ENCODE measurements at places on chromosomes 5 and 9.

DNA sequence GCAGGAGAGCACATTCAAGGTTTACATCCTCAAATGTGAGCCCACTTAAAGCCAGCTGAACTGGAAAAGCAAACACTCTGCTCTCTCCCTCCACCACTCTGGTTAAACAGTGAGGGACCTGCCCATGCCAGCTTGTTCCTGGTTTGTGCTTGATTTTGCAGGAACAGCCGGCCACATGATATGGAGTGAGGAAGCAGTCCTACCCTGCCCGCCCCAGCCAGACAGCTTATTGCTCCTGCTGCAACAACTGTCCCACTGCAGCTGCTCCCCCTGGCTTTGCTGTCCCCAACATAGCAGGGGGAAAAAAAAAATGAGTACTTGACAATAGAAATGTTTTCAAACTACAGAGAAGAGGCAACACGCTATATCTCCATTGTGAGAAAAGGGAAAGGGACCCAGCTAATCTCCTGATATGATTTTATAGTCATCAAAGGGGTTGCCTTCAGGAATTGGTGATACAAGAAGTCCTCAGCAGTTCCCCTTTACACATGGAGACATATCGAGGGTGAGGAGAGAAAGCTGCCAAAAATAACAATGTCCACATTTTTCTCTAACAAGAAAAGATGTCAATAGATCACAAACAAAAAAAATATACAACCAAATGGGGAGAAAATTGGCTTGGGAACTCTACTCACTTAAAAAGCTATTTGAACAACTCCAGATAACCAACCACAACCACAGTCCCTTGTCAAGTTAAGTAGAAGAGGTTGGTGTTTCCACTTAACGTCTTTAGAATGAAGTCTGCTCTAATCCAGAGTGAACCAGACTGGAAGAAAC, 4.6 kb downstream of the MYO10 start:
- DNase-seq: no peak

DNA sequence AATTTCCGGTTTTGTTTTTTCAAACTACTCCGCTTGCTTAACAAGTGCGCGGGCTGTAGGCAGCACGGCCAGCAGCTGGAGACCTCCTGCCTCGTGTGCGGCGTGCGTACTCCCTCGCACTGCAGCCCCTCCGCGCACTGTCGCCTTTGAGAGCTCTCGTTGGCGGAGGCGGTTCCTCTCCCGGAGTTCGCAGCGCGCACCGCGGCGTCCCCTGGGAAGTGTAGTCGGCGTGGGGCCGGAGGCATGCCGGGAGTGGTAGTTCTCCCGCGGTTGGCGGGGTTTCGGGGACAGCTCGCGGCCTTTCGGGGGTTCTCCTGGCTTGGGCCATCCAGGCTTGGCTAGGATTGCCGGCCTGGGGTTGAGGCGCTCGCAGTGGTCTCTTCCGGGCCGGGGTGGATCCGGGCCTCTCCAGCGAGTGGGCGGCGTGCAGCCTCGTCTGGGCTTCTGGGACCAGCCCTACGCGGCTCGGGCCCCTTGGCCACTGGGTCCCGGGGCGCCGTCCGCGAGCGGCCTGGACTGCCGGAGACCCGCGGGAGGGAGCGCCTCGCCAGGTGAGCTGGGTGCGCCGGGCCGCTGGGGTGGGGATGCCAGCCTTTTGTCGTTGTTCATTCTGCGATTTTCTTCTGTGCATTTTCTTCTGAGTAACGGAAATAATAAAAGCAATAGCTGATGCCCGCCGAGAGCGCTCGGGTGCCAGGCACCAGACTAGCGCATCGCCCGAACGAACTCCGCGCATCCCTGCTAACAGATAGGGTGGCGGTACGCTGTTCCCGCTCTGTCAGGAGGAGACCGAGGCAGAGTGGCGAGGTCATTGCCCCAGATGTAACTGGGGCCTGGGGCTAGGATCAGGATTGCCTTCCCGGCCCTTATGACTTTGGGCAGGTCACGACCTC, at the start of gene ZNF354C:
ZNF354C (plus strand) TSS at position 258 of the 893 bp plus-strand sequence. CDS start 1,696 bp downstream, outside the sequence.
- DNase-seq: peak; percentile 40

DNA sequence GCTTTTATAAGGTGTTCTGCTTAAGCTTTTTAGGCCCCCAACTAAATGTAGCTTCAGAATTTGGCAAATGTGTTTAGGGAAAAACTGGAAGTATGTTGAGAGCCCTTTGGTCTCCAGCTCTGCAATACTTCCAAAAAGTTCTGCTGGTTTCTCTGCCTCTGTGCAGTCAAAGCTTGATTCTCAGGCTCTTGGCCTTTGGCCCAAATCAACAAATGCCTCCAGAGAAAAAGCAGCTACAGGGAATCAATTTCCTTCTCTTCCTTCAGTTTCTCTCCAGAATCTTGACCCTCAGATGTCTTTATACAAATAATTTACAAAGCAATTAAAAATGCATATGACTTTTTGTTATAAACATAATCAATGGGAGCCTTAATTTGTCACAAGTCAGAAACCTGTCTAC, 235.7 kb downstream of the COMMD10 start:
- no peak for DNase-seq

DNA sequence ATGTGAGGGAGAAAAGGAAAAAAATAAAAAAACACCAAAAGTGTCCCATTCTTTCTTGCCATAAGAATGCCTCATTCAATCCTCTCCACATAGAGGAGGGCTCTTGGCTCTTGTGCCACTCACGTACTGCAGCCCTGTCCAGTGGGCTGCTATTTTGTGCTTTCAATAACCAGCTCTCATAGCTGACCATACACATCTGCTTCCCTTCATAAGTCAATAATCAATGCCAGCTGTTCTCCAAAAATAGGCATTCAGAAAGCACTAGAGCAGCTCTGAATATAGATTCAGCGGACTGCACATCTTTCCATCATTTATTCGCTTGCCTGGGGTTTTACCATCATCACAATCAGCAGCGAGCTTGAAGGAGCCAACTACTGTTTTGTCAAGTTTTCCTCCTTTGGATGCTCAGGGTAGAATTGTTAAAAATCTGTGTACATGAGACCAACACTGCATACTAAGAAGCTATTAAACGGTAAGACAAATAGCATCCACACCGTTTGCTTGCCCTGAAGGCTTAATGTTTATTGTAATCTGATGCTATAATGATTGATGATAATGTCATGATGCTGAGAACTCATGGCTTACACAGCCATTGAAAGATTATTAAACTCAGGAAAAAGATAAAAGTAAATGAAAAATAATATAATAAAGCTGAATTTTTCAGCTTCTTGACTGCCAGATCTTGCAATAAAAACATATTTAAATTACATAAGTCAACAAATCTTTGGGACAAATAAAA, 80.0 kb downstream of the OXCT1 start:
- DNase-seq: no peak

- no peak for DNase-seq
These were observed 10.6 kb downstream of the CDKN2A start for GRCh38 chr9:21983561-21983935.

GRCh38 chr5:146564007-146564762, 48.2 kb upstream of the GPR151 start:
- peak; percentile 46 for DNase-seq

GRCh38 chr9:125504616-125505015, 202.4 kb downstream of the MAPKAP1 start:
- DNase-seq: no peak

- no peak for DNase-seq
These were observed 28.3 kb upstream of the DENND4C start for GRCh38 chr9:19201899-19202891.

GRCh38 chr5:9035346-9035745, 510.5 kb downstream of the SEMA5A start:
- no peak for DNase-seq

- no peak for DNase-seq
These were observed 130.3 kb downstream of the FOXD1 start for GRCh38 chr5:73318308-73318719.

GRCh38 chr5:157855404-157855994, 3.4 kb downstream of the CLINT1 start:
- DNase-seq: no peak

- DNase-seq: no peak
These were observed 138.0 kb downstream of the NUDT12 start for GRCh38 chr5:103424453-103425205.

DNA sequence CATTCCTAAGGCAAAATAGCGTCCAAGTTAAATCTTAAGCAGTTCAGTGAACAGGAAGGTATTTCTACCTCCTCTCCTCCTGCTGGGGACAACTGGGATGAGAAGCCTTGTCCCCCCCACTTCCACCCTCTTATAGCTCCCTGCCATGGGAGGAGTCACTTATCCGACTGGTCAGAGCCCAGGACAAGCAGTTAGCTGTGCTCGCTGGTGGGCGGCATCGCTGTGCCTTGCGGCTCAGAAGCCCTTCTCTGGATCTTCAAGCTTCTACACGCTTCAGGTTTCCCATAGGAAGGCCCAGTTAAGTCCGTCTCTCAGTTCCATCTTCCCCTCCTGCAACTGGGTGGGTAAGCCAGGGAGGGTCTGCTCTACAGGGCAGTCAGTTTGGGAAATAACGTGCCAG, 77.2 kb downstream of the PAX5 start:
- no peak for DNase-seq

DNA sequence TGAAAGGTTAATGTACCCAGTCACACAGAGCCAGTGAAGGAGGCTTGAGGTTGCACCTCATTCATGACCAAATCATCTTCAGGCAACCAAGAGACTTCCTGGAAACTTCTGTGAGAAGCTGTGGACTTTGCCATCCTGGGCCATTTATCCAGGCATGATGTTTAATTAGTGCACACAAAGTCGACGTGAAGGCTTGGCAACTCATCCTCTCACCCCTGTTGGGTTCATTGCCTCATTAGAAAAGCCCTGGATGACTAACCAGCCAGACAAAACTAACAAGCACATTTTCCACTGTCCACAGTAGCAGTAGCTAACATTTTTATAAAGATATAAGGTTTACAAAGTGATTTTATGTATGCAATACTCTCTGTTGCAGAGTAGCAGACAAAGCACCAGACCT, 65.7 kb upstream of the ZNF462 start:
- DNase-seq: no peak

GRCh38 chr9:6230037-6230780, 14.6 kb downstream of the IL33 start:
- DNase-seq: no peak

DNA sequence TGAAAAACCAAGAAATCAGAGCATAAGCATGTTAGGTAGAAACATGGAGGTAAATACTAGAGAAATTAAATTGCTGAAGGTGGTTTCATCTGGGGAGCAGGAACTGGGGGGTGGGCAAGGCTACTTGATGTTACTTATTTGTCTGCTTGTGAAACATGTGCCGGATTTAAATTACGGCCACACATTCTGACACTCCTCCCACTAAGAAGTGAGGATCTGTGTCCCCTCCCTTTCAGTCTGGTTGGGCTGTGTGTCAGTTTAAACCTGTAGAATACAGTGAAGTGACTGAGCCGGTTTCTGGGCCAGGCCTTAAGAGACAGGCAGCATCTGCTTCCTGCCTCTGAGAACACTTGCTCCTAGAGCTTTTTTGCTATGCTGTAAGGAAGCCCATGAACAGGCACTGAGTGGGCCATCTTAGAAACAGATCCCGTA, 2.3 kb upstream of the IARS1 start:
- no peak for DNase-seq

DNA sequence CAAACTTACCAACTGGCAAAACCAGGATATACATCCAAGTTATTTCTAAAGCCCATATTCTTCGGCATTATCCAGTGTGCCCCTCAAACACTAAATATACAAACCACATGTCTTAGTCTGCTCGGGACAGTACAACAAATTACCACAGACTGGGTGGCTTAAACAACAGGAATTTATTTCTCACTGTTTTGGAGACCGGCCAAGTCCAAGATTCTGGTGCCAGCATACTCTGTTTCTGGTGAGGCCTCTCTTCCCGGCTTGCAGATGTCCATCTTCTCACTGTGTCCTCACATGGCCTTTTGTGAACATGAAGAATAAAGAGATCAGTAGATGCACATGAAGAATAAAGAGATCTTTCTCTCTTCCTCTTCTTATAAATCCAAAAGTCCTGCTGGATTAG, 12.9 kb upstream of the SLCO6A1 start:
- DNase-seq: no peak

- no peak for DNase-seq
These were observed 17.1 kb downstream of the C9orf43 start for GRCh38 chr9:113427629-113428028.

GRCh38 chr5:105630803-105631202, 2039.9 kb downstream of the EFNA5 start:
- no peak for DNase-seq

GRCh38 chr9:131012023-131012334, 3.0 kb downstream of the LAMC3 start:
- DNase-seq: no peak

DNA sequence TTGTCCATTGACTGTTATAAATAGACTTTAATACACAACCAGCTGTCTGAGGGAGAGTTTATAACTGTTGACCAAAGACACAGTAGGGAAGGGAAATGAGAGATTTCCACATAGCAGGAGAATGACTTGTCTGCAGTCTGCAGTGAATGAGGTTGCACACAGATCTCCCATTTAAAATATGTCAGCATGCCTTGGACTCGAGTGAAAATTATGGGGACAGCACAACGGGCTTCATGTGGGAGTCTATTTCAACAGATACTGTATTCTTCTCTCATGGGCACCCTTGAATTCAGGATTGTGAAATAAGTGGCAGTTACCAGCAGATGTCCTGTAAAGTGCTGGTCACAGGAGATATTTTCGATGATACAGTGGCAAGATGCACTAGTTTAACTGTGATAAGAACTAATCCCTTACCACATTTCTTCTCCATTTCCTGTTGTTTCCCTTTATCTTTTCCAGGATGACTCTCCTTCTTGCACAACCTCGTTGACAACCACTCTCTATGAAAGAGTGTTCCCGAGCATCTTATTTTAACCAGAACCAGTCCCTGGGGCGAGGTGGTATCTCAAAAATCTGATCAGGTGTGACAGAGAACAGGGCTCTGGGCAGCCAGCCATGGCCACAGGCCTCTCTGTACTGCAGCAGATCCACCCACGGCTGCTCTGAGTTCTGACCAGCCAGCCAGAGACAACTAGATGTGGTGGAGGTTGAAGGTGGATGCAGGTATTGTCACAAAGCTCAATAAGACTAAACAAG, 51.5 kb upstream of the MAP3K1 start:
- DNase-seq: peak; percentile 42

GRCh38 chr5:66348387-66349125, 204.5 kb downstream of the SREK1 start:
- DNase-seq: no peak

- DNase-seq: no peak
These were observed 417.7 kb upstream of the KLF4 start for GRCh38 chr9:107907255-107907654.

DNA sequence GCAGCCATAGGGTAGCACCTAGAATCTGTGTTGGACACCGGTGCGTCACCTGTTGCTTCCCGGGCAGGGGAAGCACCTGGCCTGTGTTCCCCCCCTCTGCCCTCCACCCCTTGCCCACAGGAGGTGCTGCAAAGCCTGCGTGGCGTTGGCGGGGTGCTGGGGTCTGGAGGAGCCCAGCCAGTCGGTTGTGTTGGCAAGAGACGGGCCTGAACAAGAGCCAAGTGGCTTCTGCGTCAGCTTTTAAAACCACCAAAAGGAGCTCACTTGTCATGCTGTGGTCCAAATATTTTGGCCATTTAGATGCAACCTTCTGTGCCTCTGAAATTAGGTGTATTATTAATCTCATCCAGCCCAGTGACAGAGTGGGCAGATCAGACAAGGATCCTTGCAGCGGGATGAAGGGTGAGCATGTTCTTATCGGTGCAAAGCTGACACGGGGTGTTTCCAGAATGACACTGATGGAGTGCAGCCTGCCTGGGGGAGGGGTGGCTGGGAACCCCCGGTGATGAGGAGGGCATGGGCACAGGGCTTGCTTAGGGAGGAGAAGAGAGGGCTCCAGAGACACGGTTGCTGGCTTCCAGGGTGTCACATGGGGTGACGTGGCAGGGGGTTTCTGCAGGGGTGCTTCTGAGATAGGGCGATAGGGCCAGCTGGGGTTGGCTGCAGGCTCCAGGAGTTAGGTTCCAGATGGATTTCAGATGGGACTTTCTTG, 9.7 kb upstream of the RXRA start:
- no peak for DNase-seq

GRCh38 chr9:123647145-123647544, 282.8 kb downstream of the DENND1A start:
- no peak for DNase-seq

Measured in BJ (cell line).